Activated T-helper 17 cell treated with anti-CD3 and anti-CD28 coated beads, Interleukin-2, amount 50 U/mL, for 72 hours (primary cell): ENCODE measurements at places on chromosomes 11 and 22.
A peak's percentile ranks its signal among the peaks of the same experiment; 100 is the strongest.

GRCh38 chr22:43136255-43136654, 6.9 kb downstream of the MCAT start:
- H3K4me3 ChIP-seq, result no peak overlapping the region
- no peaks in the 10 kb centered on the region for H3K4me1 ChIP-seq
- H3K27me3 ChIP-seq, result no peaks in the 10 kb centered on the region
- ATAC-seq, result peak; percentile 56
- no peak overlapping the region for H3K27ac ChIP-seq

DNA sequence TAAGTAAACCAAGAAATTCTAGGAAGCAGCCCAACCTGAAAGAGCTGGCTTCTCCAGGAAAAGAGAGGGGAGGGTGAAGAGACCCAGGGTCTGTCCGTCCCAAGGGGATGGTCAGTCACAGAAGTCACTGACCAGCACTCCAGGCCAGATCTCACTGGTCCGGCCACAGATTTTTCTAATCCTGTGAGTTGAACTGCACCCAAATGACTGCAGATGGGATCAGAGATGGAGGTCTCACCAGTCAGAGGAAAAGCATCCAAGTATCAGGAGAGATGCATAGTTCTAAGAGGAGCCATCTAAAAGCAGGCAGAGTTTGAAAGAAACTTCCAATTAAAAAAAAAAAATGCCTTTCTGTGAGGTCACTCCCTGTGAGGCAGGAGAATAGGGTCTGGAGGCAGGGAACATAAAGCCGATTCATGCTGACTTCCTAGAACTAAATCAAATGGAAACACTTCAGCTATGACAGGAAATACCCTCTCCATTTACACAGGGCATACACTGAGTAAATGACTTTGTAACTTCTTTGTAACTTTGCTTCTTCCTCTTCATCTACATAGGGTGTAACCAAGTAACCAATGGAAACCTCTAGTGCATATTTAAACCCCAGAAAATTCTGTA, 144.5 kb downstream of the CCDC34 start:
- peaks cover 12% of the 10 kb centered on the region for H3K27me3 ChIP-seq
- no peaks in the 10 kb centered on the region for H3K4me1 ChIP-seq
- H3K36me3 ChIP-seq, result no peaks in the 10 kb centered on the region

GRCh38 chr22:39183991-39184585, 31.6 kb upstream of the CBX7 start:
- H3K27me3 ChIP-seq, result peaks cover 6% of the 10 kb centered on the region
- ATAC-seq, result no peak
- no peak overlapping the region for H3K4me3 ChIP-seq
- H3K27ac ChIP-seq, result no peak overlapping the region
- no peaks in the 10 kb centered on the region for H3K36me3 ChIP-seq

- no peak overlapping the region for H3K27ac ChIP-seq
- ATAC-seq, result no peak
- no peaks in the 10 kb centered on the region for H3K27me3 ChIP-seq
- H3K4me1 ChIP-seq, result no peaks in the 10 kb centered on the region
These were observed 61.2 kb upstream of the SUSD2 start for GRCh38 chr22:24120044-24120443.

GRCh38 chr11:110525883-110526282, 96.1 kb downstream of the FDX1 start:
- H3K27ac ChIP-seq, result no peak overlapping the region
- ATAC-seq, result peak; percentile 59
- no peaks in the 10 kb centered on the region for H3K36me3 ChIP-seq
- H3K4me3 ChIP-seq, result no peak overlapping the region
- H3K4me1 ChIP-seq, result no peaks in the 10 kb centered on the region
